Activated T-helper 1 cell treated with anti-CD3 and anti-CD28 coated beads, Interleukin-12 subunit alpha, Interleukin-12 subunit beta, Interleukin-2, Interleukin-4 antibody, amounts not matched to agents 30 ng/mL and 10 ng/mL and 1 ng/mL, durations not matched to agents 14 hours and 24 hours and 36 hours (primary cell): ENCODE measurements at places on chromosomes 16 and 17. TPM values are rescaled to one million over a fixed set of nuclear protein-coding genes. Genes with fewer than 3 reads are reported as not detected.
A peak's percentile ranks its signal among the peaks of the same experiment; 100 is the strongest.

Gene RAB11FIP4
- 28.7 and 29.8 TPM in 2 replicates for total RNA-seq

DNA sequence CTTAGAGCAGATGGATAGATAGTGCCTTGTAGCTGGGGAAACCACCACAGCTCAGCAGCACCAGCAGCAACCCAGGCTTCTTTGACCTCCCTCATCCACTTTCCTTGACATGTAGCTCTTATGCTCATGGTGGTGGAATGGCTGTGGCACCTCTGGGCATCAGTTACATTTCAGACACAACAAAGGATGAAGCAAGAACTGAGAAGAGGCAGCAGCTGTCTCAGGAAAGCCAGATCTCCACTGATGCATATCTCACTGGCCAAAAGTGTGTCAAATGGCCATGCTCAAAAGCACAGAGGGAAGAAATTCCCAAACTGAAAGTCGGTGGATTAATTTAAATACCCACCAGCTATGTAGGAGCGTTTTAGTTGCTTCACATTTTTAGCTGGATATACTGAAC, 671.4 kb upstream of the SALL1 start:
- no peaks in the 10 kb centered on the region for H3K27me3 ChIP-seq
- DNase-seq: no peak
- no peak overlapping the region for H3K4me3 ChIP-seq
- no peaks in the 10 kb centered on the region for H3K4me1 ChIP-seq

Gene LITAF
- 197 and 199 TPM in 2 replicates for total RNA-seq

Gene EZH1
- total RNA-seq: 35.6 and 40.0 TPM in 2 replicates

- peaks cover 14% of the 10 kb centered on the region for H3K4me1 ChIP-seq
- H3K27ac ChIP-seq: no peak overlapping the region
- H3K36me3 ChIP-seq: peaks cover 19% of the 10 kb centered on the region
- H3K4me3 ChIP-seq: no peak overlapping the region
These were observed 5.7 kb upstream of the CEP131 start for GRCh38 chr17:81228420-81228819.

Gene ETV4
- total RNA-seq: 6.9 and 8.1 TPM in 2 replicates

Gene MPV17L
- total RNA-seq: 0.20 and 0.34 TPM in 2 replicates

DNA sequence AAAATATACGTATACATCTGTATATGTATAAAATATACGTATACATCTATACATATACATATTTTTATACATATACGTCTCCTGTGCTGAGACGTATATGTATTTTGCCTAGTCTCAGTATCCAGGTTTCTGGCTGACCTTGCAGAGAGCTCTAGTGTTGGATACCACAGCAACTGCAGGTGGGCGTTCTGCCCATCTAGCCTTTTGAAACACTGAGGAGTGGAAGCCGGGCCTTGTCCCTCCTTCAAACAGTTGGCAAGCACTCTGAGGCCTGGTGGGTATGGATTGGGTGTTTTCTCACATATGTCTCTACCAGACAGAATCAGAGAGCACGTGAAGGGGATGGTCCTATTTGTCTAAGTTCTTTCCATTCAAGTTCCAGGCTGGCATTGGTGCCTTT, 39.4 kb upstream of the MRC2 start:
- no peak overlapping the region for H3K27ac ChIP-seq
- H3K4me1 ChIP-seq: no peaks in the 10 kb centered on the region
- H3K4me3 ChIP-seq: no peak overlapping the region
- no peaks in the 10 kb centered on the region for H3K27me3 ChIP-seq

Gene CDH1
- total RNA-seq: 0.64 and 2.2 TPM in 2 replicates

- no peaks in the 10 kb centered on the region for H3K36me3 ChIP-seq
- H3K4me3 ChIP-seq: no peak overlapping the region
- peak overlapping the region; percentile 61 for H3K27ac ChIP-seq
- no peak for DNase-seq
- peaks cover 35% of the 10 kb centered on the region for H3K4me1 ChIP-seq
- peaks cover 6% of the 10 kb centered on the region for H3K27me3 ChIP-seq
These were observed 190.3 kb downstream of the CPPED1 start for GRCh38 chr16:12613131-12613991.

DNA sequence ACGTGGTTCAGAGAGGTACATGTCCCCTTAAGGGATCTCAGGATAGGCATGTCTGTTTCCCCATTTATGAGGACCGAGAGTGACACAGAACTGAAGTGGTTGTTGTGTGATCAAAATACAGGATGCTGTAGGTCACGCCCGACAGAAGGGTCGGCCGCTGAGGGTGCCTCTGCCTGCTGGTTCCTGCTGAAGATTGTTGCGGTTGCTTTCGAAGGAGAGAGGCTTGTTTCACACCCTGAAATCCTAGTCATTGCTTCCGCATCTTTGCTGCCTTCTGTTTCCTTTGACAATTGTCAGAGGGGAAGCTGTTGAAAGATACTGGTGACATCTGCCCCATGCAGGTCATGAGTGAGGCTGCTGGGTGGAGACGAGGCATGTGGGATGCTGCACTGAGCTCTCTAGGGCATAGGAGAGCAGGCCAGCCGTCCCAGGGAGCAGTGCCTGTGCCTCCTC, 3.8 kb upstream of the NAT9 start:
- no peaks in the 10 kb centered on the region for H3K27me3 ChIP-seq
- H3K27ac ChIP-seq: peak overlapping the region; percentile 98
- H3K4me3 ChIP-seq: peak overlapping the region; percentile 79
- H3K4me1 ChIP-seq: peaks cover 77% of the 10 kb centered on the region
- DNase-seq: peak; percentile 71

DNA sequence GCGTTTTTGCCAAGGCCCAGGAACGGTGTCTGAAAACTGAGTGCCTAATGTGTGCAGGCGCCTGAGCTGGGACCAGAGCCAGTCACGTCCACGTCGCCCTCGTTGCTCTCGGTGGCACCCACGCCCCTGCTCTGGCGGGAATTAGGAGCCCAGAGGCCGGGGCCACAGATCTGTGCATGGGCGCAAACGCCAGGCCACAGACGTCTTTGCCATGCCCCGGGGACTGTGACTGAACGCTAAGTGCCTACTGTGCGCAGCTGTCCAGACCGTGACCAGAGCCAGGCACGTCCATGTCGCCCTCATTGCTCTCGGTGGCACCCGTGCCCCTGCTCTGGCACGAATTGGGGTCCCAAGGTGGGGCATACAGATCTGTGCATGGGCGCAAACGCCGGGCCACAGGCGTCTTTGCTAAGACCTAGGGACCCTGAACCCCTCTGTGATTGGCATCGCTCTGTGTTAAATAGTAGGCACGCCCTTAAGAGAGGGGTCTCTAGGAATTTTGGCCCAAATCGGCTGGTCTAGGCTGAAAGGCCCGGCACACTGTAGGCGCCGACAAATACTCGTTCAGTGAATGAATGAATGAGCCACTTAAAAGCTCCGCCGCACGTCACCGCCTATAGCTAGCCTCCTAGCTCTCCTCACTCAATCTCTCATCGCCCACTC, 827 bp upstream of the UBALD1 start:
- DNase-seq: no peak
- H3K36me3 ChIP-seq: no peaks in the 10 kb centered on the region
- H3K4me3 ChIP-seq: peak overlapping the region; percentile 94
- peaks cover 2% of the 10 kb centered on the region for H3K27me3 ChIP-seq
- H3K4me1 ChIP-seq: peaks cover 16% of the 10 kb centered on the region

Gene CHD9NB
- 0.24 and 1.1 TPM in 2 replicates for total RNA-seq

GRCh38 chr17:74467221-74467951, 952 bp downstream of the CD300A start:
- H3K27ac ChIP-seq: peak overlapping the region; percentile 82
- no peak for DNase-seq
- no peak overlapping the region for H3K4me3 ChIP-seq
- H3K4me1 ChIP-seq: peaks cover 52% of the 10 kb centered on the region

Gene CES5A
- total RNA-seq: not detected in 2 replicates

Gene KRTAP9-8
- not detected in 2 replicates for total RNA-seq

DNA sequence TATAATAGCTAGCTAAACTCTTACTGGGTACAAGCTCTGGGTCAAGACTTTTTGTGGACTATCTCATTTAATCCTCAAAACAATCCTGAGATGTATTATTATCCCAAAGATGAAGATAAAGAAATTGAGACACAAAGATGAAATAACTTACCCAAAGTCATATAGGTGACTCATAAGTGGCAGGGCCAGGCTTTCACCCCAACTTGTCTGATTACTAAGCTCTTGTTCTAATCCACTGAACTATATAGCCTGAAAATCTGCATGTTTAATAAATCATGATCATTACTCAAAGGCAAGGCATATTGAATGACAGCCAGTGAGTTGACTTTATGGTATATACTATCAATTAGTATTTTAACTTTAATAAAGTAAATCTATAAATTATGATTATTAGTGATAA, 77.4 kb downstream of the SKAP1 start:
- H3K27me3 ChIP-seq: no peaks in the 10 kb centered on the region
- H3K27ac ChIP-seq: no peak overlapping the region
- H3K4me1 ChIP-seq: peaks cover 7% of the 10 kb centered on the region
- DNase-seq: no peak
- peaks cover 1% of the 10 kb centered on the region for H3K36me3 ChIP-seq

DNA sequence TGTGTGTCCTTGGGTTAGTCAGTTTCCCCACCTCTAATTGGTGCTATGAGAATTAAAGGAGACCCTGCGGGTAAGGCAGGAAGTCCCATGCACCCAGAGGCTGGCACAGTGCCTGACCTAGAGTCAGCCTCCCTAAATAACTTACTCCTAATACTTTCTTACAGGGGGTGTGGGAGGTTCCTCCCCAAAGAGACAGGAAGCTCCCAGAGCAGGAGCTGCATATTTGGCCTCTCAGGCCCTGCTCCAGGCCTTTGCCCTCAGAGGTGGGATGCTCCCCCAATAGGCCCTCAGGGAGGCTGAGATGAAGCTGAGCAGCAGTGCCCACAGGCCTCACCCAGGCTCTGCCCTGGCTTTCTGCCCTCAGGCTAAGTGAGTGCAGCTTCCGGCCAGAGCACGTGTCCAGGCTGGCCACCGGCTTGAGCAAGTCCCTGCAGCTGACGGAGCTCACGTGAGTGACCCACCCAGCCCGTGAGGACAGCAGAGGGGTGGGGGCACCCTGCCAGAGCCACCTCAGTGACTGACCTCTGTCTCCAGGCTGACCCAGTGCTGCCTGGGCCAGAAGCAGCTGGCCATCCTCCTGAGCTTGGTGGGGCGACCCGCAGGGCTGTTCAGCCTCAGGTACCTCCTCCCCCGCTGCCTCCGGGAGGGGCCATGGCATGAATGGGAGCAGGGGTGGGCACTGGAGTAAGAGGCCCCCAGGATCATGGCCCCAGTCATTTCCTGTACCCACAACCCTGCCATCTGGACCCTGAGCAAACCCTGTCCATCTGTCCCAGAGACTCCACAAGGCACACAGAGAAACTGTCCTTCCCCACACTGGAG, 31.1 kb upstream of the CPNE2 start:
- H3K4me3 ChIP-seq: no peak overlapping the region
- H3K27me3 ChIP-seq: no peaks in the 10 kb centered on the region
- peak overlapping the region; percentile 61 for H3K27ac ChIP-seq
- no peaks in the 10 kb centered on the region for H3K4me1 ChIP-seq

GRCh38 chr16:66510711-66511601, 39.0 kb downstream of the TK2 start:
- H3K27ac ChIP-seq: no peak overlapping the region
- peaks cover 30% of the 10 kb centered on the region for H3K4me1 ChIP-seq
- no peaks in the 10 kb centered on the region for H3K27me3 ChIP-seq
- H3K4me3 ChIP-seq: no peak overlapping the region
- H3K36me3 ChIP-seq: peaks cover 9% of the 10 kb centered on the region

Gene HAGH
- total RNA-seq: 57.8 and 58.7 TPM in 2 replicates

Gene CCL8
- total RNA-seq: not detected in 2 replicates

DNA sequence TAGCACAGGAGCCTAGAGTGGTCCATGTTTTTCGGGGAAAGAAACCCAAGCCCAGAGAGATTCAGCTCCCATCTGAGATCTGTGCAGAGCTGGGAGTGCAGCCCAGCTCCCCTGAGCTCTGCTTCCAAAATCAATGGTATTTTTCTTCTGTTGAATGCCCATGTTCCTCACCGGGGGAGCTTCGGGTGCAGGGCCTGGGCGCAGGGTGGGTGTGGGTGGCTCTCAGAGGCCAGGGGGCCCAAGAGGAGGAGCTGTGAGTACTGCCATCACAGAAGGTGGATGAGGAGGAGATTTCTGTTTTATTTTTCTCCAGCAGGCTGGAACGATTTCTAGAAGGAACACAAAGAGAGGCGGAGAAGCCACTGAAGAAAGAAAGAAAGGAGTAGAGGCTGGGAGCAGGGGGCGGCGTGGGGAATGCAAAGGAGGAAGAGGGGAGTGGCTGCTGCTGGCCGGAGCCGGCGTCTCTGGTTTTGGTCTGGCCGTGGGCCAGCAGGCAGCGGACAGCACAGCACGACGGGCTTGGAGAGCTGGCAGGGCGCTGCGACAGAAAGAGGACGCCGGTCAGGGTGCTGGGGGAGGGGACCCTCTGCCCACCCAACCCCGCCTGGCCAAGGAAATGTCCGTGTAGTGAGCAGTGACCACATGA, 76.2 kb upstream of the KSR1 start:
- peaks cover 7% of the 10 kb centered on the region for H3K4me1 ChIP-seq
- H3K4me3 ChIP-seq: no peak overlapping the region
- no peak overlapping the region for H3K27ac ChIP-seq
- peaks cover 2% of the 10 kb centered on the region for H3K36me3 ChIP-seq
- peaks cover 29% of the 10 kb centered on the region for H3K27me3 ChIP-seq

Gene ABCC6
- not detected in 2 replicates for total RNA-seq

- peaks cover 31% of the 10 kb centered on the region for H3K27me3 ChIP-seq
- no peak overlapping the region for H3K4me3 ChIP-seq
- H3K36me3 ChIP-seq: peaks cover 4% of the 10 kb centered on the region
- peak overlapping the region; percentile 77 for H3K27ac ChIP-seq
- no peak for DNase-seq
These were observed 74.5 kb upstream of the TNRC6C start for GRCh38 chr17:77884019-77884418.

DNA sequence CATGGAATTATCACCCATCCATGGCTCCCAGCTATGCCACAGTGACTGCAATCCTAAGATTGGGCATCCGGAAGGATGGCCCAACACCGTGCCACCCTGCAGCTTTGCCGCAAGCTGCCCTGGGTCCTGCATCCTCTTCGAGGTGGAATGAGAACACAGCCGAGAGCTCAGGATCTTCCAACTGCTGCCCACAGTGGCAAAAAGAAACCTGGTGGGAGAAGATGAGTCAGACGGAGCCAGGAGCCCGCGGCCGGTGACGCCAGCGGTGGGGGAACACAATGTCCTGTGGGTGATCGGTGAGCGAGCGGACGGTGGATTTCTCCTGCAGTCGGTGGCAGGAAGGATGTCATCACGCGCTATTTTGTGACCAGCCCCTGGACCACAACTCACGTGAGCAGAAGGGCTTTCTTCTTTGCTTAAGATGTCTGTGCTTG, 20.1 kb downstream of the CD7 start:
- no peaks in the 10 kb centered on the region for H3K27me3 ChIP-seq
- peak overlapping the region; percentile 98 for H3K27ac ChIP-seq
- peak overlapping the region; percentile 89 for H3K4me3 ChIP-seq
